ENCODE measurements at places on chromosomes 1 and 21.

DNA sequence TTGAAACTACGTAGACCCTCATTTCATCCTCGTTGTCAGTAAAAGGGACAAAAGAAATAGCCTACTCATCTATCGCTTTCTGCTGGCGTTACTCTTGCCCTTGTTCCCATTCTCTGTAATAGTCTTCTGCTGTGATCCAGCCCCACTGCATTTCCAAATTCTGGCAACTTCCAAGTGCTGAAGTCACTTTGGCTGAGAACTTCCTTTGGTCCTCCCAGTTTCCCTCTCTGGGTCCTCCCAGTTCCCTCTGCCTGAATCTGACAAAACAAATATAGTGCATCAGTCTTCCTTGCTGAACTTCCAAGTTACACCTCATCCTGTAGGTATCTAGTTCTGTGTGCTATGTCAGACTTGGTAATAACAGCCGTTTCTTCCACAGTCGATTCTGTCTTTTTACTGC lies 47.0 kb upstream of the PLA2G4A start:
- no peak for DNase-seq

DNA sequence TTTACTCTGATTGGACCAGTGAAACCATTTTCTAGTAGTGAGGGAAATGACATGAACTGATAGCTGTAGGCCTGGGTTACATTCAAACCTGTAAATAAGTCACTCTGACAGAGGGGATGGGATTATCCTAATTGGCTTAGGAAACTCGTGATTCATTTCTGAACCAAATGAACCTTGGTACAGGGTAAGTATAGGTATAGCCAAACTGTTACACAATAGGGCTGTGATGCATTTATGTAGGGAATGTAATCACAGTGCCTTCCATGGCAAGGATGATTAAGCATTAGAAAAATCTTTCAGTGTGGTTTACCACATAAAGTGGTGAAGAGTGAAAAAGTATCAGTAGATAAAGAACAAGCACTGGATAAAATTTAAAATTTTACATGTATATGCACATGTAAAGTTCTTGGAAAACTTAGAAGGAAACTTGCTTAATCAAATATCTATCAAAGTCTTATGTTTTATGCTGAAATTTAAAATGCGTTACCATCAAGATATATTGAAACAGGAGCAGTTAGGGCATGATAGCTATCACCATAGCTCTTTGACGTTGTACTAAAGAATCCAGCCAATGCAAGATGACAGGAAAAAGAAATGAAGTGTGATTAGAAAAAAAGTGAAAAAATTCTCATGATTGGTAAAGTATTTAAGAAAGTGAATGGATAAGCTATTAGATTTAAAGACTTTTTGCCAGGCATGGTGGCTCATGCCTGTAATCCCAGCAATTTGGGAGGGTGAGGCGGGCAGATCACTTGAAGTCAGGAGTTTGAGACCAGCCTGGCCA lies 63.0 kb downstream of the RABGAP1L start:
- peak; percentile 55 for DNase-seq

GRCh38 chr1:54507033-54507870 lies 40.8 kb upstream of the ACOT11 start:
- DNase-seq, result no peak

- DNase-seq, result no peak
Observed at GRCh38 chr1:70234733-70235132, 13.6 kb downstream of the SRSF11 start.

DNA sequence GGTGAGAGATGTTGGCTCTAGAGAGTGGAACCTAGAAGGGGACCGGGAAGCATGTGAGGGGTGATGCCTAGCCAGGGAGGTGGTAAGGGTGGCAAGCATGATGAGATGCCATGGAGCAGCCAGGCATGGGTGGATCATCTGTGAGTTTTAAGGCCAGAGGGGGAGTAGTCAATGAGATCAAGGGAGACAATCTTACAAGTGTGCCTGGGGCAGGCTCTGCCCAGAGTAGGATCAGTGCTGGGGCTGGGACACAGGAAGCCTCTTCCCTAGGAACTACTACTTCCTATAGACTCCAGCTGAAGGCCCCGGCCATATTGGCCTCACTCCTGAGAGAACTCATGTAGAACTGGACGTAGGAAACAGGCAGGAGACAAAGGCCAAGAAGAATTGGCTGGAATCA lies 192.4 kb upstream of the CSF3R start:
- DNase-seq, result no peak

- no peak for DNase-seq
Observed at GRCh38 chr1:111769517-111770146, 13.9 kb downstream of the DDX20 start.

DNA sequence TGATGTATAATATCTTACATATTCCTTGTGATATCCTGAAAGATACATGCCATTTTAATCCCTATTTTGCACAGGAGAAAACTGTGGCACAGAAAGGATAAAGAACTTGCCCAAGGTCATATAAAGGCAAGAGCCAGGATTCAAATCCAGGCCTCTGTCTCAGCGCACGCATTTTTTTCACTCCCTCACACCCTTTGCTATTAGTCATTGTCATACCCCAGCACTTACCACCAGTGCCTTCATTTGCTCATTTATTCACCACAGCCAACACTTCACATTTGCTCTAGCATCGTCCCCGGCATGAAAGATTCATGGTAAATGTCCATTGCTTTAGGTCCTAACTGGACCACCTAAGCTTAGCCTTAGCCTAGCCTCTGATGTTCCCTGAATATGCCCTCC lies 14.2 kb downstream of the ALX3 start:
- DNase-seq, result no peak

GRCh38 chr1:116697548-116698243 lies 30.2 kb upstream of the IGSF3 start:
- no peak for DNase-seq

- no peak for DNase-seq
Observed at GRCh38 chr1:201539561-201540431, 869 bp downstream of the NAV1 start.

DNA sequence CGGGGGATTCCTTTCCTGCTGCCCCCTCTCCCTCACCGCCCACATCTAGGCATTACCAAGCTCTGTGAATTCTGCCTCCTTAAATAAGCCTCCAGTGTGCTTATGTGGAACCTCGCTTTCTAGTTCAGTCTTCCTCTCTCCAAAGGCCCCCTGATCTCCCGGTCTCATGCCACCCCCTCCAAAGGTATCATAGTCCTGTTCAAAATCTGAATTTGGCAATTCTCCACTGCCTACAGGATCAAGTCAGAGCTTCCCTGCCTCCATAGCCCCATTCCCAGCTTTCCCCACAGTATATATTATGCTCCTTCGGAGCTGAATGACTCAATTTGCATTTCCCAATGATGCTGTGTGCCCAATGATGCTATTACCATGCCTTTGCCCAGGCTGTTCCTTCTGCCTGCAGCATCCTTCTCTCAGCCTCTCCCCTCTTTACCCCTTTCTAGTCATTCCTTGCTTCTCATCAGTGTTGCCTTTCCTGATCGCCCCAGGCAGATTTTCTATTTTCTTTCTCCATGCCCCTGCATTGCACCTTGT lies 1.7 kb downstream of the AZIN2 start:
- no peak for DNase-seq

DNA sequence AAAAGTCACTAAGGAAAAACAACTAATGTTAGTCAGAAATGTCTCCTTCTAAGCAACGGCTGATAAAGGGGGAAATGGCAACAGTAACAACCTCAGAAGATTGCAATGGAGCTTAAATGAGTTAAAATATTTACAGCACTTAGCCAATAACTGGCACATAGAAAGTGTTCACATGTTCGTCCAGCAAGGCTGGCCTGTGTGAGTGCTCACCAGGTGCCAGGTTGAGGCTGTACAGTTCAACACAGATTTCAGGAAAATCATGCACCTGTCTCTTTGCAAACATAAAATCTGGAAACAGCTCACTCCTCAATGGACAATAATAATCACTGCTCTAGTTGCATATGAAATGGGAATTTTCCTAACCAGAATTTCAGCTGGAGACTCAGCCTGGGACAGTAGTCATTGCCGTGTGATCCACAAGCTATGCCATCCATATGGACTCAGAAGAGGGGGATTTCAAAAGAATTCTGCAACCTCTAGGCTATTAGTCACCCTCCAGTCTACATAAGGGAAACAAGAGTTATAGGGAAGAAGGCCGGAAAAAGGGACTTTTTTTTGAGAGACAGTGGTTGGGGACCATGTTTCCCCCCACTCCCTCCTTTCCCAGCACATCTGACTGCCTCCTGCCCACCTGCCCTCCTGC lies 68.6 kb downstream of the SYDE2 start:
- DNase-seq, result no peak

DNA sequence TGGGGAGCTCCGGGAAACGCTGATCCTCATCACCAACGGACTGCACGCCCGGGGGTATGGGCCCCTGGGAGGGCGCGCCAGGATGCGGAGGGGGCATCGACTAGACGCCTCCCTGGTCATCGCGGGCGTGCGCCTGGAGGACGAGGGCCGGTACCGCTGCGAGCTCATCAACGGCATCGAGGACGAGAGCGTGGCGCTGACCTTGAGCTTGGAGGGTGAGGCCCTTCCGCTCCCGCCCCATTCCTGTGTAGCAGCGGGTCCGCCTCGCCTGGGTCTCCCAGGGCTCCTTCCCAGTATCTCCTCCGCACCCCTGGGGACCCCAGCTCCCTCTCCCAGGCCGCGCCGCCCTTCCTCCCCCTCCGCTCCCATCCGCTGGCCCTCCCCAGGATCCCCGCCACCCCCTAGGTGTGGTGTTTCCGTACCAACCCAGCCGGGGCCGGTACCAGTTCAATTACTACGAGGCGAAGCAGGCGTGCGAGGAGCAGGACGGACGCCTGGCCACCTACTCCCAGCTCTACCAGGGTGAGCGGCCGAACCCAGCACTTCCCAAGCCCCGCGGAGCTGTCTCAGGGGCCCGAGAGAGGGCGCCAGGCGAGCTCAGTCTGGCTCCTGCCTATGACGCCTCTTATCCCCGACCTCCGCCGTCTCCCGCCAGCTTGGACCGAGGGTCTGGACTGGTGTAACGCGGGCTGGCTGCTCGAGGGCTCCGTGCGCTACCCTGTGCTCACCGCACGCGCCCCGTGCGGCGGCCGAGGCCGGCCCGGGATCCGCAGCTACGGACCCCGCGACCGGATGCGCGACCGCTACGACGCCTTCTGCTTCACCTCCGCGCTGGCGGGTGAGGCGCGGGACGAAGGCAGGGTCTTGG lies 5.0 kb downstream of the HAPLN2 start:
- no peak for DNase-seq

DNA sequence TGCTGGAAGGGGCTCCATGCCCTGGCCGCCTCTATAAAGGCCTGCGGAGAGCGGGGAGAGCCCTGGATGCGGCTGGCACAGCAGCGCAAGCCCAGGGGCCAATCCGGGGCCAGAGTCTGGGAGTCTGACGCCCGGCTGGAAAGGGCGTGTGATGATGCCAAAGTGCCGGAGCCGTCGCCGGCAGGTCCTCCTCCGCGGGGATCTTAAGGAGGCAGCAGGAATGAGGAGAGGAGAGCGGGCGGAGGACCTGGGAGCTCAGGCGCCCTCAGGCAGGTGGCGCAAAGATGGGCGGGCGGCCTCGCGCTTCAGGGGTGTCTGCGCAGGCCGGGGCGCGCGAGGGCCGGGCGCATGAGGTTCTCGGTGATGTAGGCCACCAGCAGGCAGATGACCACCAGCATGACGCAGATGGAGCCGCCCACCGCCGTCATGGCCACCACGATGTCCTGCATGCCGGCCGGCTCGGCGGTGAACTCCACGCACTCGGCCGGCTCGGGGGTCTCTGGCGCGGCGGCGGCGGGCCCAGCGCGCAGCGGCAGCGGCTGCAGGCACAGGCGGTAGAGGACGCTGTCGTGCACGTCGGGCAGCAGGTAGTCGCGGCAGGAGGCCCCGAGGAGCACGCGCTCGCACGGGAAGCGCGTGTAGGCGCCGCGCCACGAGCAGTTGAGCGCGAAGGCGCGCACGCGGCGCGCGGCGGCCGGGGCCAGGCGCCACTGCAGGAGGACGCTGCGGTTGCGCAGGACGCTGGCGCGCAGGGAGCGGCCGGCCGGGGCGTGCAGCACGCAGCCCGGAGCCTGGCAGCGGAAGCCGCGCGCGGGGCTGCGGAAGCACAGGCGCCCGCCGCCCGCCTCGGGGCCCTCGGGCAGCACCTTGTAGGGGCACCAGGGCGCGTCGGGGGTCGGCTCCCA lies 653 bp downstream of the FNDC10 start:
- no peak for DNase-seq

Data from keratinocyte (primary cell).